ENCODE measurements at places on chromosomes 11 and 22.
A peak's percentile ranks its signal among the peaks of the same experiment; 100 is the strongest.

- no peak for DNase-seq
Measured at GRCh38 chr22:22938672-22939587, 51.3 kb downstream of the IGLL5 start.

GRCh38 chr11:61732705-61733104, 19.7 kb upstream of the MYRF start:
- no peak for DNase-seq

- no peak for DNase-seq
Measured at GRCh38 chr22:24160546-24160945, 20.7 kb upstream of the SUSD2 start.

DNA sequence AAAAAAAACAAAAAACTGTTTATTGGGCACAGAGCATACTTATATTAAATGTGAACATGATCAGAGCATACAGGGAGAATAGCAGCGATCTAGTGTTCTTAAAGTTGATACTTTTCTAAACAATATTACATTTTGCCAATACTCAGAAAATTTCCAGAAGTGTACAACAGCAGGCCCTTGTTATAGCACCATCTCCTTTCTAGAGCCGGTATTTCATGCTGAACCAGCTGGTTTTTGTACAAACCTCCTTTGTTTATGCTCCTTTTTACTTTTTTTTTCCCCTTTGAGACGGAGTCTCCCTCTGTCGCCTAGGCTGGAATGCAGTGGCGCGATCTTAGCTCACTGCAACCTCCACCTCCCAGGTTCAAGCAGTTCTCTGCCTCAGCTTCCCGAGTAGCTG, 90.7 kb downstream of the PPP6R3 start:
- DNase-seq = no peak

DNA sequence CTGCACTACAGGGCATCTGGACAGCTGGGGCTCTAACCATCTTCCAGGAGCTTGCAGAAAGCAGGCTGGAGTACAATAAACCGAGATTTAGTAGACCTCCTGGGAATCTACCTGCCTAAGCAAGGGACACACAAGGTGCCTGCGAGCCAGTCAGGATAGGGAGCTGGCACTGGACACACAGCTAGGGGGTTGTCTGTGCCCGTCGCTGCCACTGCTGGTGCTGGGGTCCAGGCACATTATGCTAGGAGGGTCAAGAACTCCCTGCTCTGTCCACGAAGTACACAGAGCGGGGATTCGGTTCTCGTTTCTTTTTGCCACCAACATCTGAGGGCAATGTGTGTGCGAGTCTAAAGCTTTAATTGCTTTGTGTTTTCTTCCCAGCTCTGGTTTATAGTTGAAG, 4.2 kb downstream of the RIC8A start:
- DNase-seq = no peak

DNA sequence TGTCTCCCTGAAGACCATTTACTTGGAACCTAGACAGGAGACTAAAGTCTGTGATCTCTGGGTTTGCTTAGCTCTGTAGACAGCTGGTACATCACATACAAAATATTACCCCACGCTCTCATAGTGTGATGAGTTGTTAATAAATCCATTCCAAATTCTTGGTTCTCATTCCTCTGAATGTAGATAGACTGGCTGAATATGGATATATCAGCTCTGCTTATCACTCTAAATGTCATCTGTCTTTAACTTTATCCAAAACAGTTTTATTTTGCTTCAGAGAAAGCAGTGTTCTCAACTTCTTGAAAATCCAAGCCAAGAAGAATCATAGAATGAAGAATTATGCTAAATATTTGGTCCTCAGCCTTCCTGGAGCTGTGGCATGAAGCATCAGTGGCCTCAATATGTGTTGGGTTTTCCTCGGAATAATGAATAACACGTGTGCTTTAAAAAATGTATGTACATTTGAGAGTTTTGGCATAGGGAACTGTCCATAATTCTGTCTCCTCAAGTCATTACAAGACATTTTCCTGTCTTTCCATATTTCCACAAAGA, 10.5 kb upstream of the LDLRAD3 start:
- DNase-seq = no peak

DNA sequence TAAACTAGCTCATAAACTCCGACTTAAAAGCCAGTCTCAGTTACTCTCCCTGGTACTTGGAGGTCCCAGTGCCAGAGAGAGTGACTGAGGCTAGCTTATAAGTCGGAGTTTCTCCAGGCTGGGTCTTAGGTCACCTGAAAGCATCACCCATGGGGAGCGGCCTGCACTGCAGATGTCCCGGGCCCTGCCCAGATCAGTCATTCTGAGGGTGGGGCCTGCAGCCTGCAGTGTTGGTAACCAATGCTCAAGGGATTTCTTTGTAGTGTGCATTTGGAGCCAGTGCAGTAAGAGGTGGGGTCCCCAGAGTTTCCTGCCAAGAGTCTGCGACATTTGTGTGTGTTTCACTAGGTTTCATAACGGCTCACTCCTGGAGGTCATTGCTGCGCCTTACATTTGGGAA, 14.8 kb downstream of the TAB1 start:
- no peak for DNase-seq

GRCh38 chr11:10503777-10504480, 37.1 kb downstream of the RNF141 start:
- DNase-seq = no peak

DNA sequence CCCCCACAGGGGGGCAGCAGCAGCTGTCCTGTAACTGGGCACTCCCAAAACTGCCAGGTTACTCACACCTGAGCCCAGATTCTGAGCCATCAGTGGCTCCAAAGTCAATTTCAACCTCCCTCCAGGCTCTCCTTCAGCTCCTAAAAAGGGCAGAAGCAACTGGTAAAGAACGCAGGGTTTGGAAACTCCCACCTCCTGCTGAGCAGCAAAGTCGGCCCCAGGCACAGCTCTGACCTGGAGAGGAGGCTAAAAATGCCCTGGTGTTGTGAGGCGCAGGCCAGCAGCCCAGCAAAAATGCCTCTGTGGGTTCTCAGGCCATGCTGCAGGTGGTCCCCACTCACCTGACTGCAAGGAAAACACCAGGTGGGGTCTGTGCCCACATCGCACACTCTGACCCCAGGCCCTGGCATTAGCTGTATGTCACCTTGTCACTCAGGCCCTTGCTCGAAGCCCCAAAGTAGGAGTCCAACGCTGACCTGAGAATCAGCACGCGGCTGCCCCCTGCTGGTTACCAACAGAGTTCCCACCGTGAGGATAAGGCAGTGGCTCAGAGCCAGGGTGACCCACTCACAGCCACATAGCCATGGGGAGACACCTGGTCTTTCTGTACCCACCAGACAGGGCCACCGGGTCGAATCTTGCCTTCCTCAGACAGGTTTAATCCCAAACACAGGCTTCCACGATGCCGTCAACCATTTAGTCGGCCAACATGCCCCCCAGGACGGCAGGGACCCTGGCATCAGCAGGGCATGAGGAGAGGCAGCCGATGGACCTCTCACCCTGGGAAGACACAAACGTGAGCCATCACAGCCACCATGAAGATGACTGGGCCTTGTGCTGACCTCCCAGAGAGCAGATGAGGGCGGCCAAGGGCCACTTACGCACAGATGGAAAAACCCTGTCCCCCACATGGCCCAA, 11.1 kb downstream of the POLR3H start:
- peak; percentile 81 for DNase-seq

DNA sequence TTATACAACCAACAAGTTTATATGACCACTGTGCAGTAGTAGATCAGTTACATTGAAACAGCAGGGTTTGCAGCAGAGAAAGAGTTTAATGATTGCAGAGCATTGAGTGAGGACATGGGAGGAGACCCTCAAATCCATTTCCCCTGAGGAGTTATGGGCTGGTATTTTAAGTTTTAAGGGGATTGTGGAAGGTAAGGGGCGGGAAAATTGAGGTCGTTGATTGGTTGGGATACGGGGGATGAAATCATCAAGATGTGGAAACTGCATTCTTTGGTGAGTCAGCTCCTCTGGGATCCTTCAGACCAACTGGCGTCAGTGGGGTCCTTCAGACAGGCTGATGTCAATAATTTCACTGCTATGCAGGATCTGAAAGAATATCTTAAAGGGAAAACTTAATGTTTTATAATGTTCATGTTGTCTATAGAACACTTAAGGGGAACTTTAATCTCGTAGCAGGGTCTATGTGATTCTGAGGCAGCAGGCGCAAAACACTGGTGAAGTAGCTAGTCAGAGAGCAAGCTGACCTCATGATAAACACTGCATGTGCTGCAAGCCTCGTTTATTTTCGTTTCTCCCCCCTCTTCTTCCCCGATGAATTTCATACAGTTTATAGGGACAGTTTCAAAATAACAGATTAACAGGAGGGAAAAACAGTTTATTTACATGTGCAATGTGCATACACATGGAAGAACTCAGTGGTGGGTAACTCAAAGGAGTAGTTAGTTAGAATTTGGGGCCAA, 17.4 kb upstream of the BACE1-AS start:
- DNase-seq = no peak

- no peak for DNase-seq
Measured at GRCh38 chr11:21625982-21626381, 566.9 kb upstream of the ANO5 start.

- DNase-seq = peak; percentile 77
Measured at GRCh38 chr11:1401656-1402221, 12.0 kb downstream of the BRSK2 start.

- DNase-seq = no peak
Measured at GRCh38 chr22:38523479-38523878, 17.4 kb upstream of the DDX17 start.

GRCh38 chr11:1226986-1227550, 4.2 kb downstream of the MUC5B start:
- no peak for DNase-seq

DNA sequence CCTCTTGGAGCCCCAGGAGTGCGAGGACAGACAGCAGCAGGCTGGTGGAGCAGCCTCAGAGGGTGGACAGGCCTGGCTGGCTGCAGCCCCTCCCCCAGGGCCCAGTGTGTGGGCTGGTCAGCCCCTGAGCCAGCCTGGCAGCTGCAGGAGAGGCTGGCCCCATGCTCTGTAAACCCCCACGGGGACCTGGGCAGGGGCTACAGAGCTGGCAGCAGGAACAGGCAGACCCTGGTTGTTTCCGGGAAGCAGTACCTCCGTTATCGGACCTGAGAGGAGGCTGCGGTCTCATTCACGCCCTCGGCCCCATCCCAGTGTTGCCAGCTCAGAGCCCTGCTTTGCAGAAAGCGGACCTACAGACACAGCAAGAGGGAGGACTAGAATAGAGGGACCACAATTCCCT, 38.5 kb upstream of the COMT start:
- no peak for DNase-seq

GRCh38 chr11:17547051-17547577, at the start of gene OTOG:
Gene OTOG (plus strand): TSS chr11:17547259. CDS start chr11:17547373, 114 bp downstream.
- no peak for DNase-seq

- DNase-seq = no peak
Measured at GRCh38 chr22:38649841-38650522, 6.2 kb downstream of the FAM227A start.

- DNase-seq = no peak
Measured at GRCh38 chr11:127493330-127494022, 492.9 kb upstream of the KIRREL3 start.

DNA sequence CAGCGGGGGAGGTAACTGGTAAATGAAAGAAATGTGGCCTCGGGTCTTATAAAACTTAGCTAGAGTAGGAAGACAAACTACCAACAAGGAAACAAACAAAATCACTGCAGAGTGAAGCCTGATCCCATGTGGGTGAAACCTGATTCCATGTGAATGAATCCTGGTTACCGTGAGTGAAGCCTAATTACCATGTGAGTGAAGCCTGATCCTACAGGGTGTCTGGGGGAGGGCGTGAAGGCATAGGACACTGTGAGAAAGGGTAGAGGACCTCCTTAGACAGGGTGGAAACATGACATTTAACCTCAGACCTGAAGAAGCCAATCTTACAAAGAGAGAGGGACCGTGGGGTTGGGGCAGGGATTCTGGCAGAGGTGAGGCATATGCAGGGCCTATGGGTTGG, 106.2 kb upstream of the USP47 start:
- DNase-seq = no peak

DNA sequence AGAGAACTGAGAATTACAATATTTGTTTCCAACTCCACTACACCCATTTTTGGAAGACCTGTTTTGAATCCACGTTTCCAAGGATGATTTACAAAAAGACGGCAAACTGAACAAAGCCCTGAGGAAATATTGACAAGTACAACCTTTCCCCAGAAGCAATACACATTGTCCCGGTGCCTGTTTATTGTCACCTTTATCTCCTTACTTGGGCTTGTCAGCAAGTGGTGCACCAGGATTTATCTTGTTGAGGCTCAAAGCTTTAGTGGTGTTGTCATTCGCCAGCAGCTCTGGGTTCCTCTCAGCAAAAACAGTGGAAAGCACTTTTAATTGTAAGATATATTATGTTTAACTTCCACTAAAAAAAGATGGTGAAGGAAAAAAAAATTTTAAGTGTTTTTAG, 1191.9 kb upstream of the TENM4 start:
- DNase-seq = no peak

- DNase-seq = no peak
Measured at GRCh38 chr11:83158357-83158786, 1.4 kb downstream of the PCF11 start.

DNA sequence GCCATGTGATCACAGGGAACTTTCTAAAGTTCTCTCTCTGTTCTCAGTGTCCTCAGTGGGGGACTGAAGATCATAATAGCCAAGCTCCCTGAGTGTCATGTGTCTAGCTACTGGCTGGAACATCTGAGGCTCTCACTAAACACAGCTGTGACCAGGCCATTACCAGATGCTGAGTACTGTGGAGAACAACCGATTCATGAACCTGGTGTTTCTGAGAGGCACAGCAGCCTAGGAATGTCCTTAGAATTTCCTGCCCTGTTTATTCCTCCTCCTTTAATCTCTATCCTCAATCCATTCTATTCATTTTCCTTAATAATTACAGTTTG, 93.0 kb downstream of the ME3 start:
- DNase-seq = no peak

DNA sequence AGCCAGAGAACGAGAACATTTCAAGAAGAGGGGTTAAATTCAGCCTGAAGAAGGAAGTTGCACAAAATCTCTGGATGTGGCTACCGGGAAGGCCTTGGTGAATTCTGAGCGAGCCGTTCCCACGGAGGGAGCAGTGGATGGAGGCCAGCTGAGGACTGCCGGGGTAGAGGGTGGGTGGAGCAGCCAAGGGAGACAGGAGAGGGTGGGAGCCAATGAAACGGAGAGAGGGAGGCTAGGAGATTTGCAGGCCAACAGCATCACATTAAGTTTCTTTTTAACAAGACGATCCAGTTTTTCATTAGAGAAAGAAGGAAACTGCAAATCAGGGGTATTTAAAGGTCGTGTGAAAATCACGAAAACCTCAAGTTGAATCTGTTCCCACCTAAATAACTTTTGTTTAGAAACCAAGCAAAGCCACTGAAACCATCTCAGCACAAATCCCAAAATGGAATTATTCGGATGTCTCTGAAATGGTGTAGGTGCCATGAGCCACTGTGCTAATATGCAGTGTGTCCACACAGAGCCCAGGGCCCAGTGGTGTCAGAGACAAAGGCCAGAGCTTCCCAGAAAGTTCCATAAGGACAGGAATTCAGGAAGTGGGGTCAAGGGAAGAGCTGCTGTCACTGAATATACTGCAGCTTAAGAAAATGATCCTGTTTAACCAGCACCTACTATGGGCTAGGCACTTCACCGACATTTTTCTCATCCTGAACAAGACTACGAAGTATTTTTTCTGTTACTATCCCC, 59.7 kb upstream of the SLC35C1 start:
- no peak for DNase-seq

GRCh38 chr11:109512680-109513079, 90.7 kb downstream of the C11orf87 start:
- DNase-seq = no peak

- DNase-seq = no peak
Measured at GRCh38 chr11:76729214-76729613, 53.9 kb upstream of the TSKU start.

All from GM10248 (cell line).